IMR-90 (cell line): ENCODE measurements at places on chromosomes 6 and 20. TPM values are rescaled to one million over a fixed set of nuclear protein-coding genes. Genes with fewer than 3 reads are reported as not detected.

DNA sequence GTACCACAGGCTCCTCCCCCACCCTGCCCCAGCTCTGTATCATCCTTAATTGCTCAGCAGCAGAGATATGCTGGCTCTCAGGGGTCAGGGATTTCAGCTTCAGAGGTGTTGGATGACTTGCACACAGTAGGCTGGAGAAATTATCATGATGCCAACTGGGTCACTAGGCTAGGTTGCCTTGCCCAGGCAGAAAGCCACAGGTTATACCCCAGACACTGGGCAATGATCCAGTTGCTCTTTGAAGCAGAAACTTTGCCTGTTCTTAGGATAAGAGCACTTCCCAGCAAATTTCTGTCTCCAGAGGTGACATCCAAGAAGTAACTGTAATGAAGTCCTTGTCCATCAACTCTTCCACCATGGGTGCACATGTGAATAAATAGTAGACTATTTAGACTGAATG lies 38.3 kb upstream of the SCML4 start:
- no peaks in the 10 kb centered on the region for H3K27me3 ChIP-seq
- no peak for DNase-seq
- H3K36me3 ChIP-seq, result peaks cover 3% of the 10 kb centered on the region
- H3K4me1 ChIP-seq, result peaks cover 3% of the 10 kb centered on the region; the same call in 1 of the 2 replicates
- H3K27ac ChIP-seq, result no peak overlapping the region

IFT52 gene
- 55.6 and 60.8 TPM in 2 replicates for total RNA-seq

GRCh38 chr6:139028658-139029469 lies at the start of gene ABRACL:
Gene ABRACL (plus strand): TSS chr6:139028745. CDS start chr6:139034161, 5,416 bp downstream.
- H3K4me1 ChIP-seq, result no peaks in the 10 kb centered on the region; the same call in 1 of the 2 replicates
- peaks cover 8% of the 10 kb centered on the region for H3K36me3 ChIP-seq
- H3K27ac ChIP-seq, result peak within 1 kb of the TSS; percentile 89
- DNase-seq, result peak; percentile 63
- H3K27me3 ChIP-seq, result no peaks in the 10 kb centered on the region

- no peaks in the 10 kb centered on the region; the same call in 1 of the 2 replicates for H3K27me3 ChIP-seq
- no peaks in the 10 kb centered on the region for H3K36me3 ChIP-seq
Observed at GRCh38 chr6:149919834-149920225, 3.1 kb downstream of the RAET1G start.

DNA sequence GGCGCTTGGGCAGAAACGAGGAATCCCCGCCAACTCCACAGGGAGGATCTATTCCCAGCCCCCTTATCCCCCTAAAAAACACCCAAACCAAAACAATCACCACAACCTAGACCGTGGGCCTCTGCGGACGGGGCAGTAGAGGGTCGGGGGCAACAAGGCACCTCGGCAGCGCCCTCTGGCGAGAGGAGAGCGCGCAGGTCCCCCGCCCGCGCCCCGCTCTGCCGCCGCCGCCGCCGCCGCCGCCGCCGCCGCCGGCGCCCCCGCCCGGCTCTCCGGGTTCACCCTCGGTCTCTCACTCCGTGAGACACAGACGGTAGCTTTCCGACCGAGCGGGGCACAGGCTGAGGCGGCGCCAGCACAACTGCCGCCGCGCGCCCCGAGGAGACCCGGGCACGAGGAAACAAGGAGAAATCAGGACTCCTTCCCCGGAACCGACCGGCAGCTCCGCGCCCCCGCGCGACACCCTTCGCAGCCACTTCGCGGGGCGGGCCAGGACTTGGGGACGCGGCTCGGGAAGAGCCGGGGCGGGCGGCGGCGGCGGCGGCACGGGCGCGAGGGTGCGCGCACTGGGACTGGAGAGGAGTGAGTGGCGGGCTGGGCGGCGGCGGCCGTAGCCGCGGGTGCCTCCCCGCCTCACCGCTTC lies at the start of gene SLC35F1:
SLC35F1 (plus strand) TSS at position 307 of the 643 bp plus-strand sequence.
- H3K36me3 ChIP-seq, result no peaks in the 10 kb centered on the region
- peak within 1 kb of the TSS; percentile 25 for H3K4me3 ChIP-seq
- H3K27ac ChIP-seq, result no peak within 1 kb of the TSS
- no peak for DNase-seq
- no peaks in the 10 kb centered on the region for H3K4me1 ChIP-seq
- H3K27me3 ChIP-seq, result peaks cover 18% of the 10 kb centered on the region

DNA sequence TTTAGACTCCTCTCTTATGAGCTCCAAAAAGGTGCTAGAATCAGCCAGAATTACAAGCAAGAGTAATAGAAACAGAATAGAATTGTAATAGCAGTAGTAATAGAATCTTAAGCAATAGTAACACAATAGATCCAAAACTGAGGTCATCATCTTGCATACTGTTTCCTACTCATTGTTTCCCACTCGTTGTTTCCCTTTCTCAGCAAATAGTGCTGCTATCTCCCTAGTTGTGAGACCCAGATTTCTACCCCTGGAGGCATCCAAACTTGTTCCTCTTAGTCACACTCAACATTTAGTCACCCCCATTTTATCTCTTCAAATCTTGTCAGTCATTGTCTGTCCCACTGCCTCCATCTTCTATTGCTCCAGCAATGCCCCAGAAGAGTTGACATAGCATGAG lies 356.9 kb upstream of the MARCKS start:
- peaks cover 2% of the 10 kb centered on the region; the same call in 1 of the 2 replicates for H3K4me1 ChIP-seq
- no peaks in the 10 kb centered on the region for H3K27me3 ChIP-seq
- H3K36me3 ChIP-seq, result no peaks in the 10 kb centered on the region
- no peak overlapping the region for H3K27ac ChIP-seq

- peaks cover 77% of the 10 kb centered on the region for H3K27me3 ChIP-seq
- no peaks in the 10 kb centered on the region for H3K36me3 ChIP-seq
- no peak overlapping the region for H3K4me3 ChIP-seq
- DNase-seq, result no peak
- no peak overlapping the region for H3K27ac ChIP-seq
Observed at GRCh38 chr20:56626367-56627121, 2.6 kb upstream of the TFAP2C start.
